Fibroblast of upper back skin (primary cell): ENCODE measurements at places on chromosomes 5 and 9.

DNA sequence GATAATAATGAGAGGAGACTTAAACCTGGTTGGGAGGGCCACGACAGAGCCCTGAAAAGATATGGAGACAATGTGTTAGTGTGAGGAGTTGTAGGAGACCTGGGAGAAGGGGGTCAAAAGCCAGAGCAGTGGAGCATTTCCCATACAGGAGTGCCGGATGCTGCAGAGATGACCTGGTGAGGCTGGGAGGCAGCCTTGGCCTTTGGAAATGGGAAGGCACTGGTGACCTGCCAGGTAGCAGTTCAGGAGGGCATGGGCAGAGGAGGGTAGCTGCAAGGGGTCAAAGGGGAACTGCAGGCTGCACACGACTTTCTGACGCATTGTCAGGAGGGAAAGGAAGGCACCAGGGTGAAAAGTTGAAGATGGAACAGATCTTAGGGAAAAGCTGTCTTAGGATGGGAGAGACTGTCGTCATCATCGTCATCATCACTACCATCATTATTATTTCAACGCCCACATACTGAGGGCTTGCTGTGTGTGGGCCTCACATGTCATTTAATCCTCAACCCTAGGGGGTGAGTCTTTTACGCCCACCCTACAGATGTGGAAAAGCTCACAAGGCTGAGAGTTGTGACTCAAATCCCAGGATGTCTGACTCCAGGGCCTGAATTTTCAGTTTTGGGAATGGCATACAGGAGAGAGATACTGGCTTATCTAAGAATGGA, 13.3 kb downstream of the ARAP3 start:
- DNase-seq, result peak; percentile 21

GRCh38 chr5:177546258-177546741, 8.1 kb downstream of the FAM193B start:
- peak; percentile 98 for DNase-seq

- no peak for DNase-seq
Measured at GRCh38 chr9:131743096-131743495, 3.2 kb upstream of the RAPGEF1 start.

- DNase-seq, result no peak
Measured at GRCh38 chr5:179217356-179217755, 127.9 kb downstream of the ADAMTS2 start.

DNA sequence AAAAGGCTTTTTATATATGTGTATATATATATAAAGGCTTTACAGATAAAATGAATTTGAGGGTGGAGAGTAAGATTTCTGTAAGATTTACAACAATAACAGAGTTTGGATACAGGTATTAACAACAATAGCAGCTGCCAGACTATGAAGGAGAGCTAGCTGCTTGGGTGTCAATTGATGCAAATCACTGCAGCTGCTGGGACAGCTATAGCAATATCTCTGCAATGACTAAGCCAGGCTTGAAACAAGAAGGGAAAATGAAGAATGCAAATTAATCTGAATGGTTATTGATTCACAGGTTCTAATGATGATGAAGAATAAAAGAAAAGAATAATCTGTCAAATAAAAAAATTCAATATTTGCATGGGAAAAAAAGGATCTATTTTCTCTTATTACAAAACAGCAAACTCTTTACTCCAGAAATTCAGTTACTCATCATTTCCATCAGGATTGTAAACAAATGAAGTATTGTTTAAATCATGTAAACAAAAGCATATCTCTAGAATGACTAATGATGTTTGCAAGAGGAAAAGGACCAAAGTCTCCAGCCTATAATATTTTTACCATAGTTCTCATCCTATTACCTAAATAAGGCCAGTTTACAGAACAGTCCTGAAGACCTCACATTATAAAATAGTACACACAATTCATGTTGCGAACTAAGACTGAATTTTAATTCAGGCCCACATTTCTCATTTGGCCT, 219.0 kb downstream of the HTR1A start:
- DNase-seq, result no peak

- DNase-seq, result no peak
Measured at GRCh38 chr9:21933281-21933680, 60.9 kb downstream of the CDKN2A start.

DNA sequence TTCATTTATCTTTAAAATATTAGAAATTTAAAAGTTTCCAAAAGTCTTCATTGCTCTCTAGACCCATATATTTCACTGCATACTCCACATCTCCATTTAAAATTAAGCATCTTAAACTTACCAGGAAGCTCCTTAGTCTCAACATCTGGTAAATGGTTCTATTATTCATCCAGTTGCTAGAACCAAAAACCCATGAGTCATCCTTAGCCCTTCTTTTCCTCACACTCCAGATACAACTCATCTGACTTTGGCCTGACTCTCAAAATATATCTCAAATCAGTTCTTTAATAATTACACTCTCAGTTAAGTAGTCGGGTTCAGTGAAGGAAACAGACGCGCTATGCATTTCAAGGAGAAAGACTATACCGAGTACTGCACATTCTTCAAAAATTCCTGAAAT, 110.2 kb upstream of the COX7C start:
- DNase-seq, result no peak

- DNase-seq, result peak; percentile 58
Measured at GRCh38 chr9:18073002-18073401, 401.0 kb upstream of the ADAMTSL1 start.

DNA sequence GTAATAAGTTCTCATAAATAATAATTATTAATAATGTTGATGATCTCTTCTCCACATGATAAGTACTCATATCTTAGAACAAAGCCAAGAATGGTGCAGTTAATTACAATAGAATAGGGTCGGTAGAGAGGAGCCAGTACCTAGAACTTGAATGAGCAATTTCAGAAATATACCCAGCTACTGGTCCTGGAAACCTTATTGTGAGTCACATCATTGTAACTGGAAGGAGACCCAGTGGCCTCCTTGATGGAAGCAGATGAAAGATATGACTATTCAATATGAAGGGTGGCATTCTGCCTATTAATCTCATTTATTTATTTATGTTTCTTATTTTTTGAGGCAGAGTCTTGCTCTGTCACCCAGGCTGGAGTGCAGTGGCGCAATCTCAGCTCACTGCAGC, 37.7 kb upstream of the SHOC1 start:
- DNase-seq, result no peak

DNA sequence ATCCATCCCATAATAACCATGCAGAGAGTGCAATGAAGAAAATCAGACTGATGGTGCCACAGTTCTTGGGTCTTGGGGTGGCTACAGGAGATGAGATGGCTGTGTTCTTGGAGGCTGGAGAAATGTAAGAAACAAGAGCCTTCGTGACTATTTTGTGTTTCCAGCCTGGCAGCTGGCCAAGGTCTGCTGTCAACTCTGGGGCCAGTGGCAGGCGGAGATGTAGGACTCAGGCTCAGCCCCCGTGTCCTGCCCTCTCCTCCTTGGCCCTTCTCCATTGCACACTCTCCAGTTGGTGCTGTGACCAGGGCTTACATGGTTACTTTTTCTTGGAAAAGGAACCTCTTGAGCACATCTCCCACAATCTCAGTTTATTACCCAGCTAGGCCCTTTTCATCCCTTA, 235.4 kb downstream of the DMRT2 start:
- DNase-seq, result no peak

DNA sequence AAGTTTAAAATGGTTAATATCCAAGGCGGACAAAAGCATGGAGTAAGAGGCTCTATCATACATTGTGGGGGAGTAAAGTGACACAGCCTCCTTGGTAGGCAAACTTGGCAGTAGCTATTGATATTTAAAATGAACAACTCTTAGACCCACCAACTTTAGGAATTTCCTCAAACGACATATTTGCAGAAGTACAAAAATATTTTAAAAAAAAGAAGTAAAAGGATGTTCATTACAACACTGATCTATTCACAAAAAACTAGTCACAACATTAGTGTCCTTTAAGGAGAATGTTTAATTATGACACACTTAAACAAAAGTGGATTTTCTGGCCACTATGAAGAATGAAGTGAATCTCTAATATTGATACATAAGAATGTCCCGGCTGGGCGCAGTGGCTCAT, 1.7 kb downstream of the ALG2 start:
- no peak for DNase-seq

GRCh38 chr9:101915482-101915881, 177.0 kb upstream of the GRIN3A start:
- DNase-seq, result no peak

- DNase-seq, result no peak
Measured at GRCh38 chr5:75885849-75886596, 168.8 kb upstream of the POC5 start.

DNA sequence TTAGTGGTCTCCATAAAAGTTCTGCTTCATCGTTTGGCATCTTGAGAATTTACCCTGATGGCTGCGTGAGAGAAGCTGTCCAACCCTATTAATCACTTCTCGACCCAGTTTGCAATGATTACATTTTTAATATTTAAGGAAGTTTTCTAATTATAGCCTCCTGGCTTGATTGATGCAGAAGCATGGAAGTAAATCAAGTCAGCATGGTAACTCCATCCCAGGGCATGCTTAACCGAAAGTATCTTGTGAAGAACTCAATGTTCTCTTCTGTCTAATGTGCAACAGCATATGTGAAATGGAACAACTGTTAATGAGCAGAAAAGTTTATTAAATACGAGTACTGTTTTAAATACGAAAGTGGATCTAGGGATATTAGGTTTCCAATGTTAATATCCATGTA, 278.9 kb upstream of the CD180 start:
- no peak for DNase-seq

DNA sequence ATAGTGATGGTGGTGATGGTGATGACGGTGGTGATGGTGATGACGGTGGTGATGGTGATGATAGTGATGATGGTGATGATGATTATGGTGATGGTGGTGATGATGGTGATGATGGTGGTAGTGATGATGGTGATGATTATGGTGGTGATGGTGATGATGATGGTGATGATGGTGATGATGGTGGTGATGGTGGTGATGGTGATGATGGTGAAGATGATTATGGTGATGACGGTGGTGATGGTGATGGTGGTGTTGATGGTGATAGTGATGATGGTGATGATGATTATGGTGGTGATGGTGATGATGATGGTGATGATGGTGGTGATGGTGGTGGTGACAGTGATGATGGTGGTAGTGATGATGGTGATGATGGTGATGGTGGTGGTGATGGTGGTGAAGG, 149.2 kb upstream of the IRX1 start:
- no peak for DNase-seq

GRCh38 chr5:126947146-126948010, 83.0 kb downstream of the MARCHF3 start:
- no peak for DNase-seq

DNA sequence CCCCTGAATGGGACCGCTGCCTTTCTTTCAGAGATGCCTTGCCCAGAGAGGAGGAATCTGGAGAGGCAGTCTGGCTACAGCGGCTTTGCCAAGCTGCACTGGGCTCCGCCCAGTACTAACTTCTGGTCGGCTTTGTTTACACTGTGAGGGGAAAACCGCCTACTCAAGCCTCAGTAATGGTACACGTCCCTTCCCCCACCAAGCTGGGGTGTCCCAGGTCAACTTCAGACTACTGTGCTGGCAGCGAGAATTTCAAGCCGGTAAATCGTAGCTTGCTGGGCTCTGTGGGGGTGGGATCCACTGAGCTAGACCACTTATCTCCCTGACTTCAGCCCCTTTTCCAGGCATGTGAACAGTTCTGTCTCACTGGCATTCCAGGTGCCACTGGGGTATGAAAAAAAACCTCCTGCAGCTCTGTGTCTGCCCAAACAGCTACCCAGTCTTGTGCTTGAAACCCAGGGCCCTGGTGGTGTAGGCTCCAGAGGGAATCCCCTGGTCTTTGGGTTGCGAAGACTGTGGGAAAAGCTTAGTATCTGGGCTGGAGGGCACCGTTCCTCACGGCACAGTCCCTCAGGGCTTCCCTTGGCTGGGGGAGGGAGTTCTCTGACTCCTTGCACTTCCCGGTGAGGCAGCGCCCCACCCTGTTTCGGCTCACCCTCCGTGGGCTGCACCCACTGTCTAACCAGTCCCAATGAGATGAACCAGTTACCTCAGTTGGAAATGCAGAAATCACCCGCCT, 171.2 kb downstream of the CWC27 start:
- DNase-seq, result no peak
